ENCODE measurements at places on chromosomes 3 and 15.

- DNase-seq = no peak
Measured at GRCh38 chr3:122067588-122068240, 12.6 kb downstream of the CD86 start.

DNA sequence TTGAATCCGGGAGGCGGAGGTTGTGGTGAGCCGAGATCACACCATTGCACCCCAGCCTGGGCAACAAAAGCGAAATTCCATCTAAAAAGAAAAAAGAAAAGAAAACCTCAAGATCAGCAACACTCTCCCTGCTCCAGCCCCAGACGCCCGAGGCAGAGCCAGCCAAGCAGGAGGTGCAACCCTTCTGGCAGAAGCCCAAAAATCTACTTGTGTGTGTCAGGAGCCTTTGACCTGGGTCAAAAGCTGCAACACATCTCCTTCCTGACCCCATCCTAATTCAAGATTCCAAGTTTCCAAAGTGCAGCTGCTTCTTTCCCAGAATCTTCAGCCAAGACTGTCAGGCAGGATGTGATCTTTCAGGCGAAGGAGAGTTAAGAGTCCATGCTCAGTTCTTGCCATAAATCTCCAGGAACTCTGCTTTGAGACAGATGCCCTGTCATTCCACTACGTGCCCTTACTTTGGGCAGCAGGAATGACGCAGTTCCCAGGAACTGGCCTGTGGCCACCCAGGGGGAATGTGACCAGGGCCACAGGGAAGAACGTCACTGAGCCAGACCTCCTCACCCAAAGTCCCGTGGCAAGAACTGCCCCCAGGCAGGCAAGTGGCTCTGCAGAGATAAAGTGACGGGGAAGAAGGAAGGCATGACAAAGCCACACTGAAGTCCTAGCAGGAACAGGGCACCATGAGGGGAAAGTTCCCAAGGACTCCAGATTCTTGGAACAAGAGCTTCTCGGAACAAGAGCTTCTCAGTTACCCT is 39.4 kb downstream of the SH3BP5 start:
- DNase-seq = no peak

DNA sequence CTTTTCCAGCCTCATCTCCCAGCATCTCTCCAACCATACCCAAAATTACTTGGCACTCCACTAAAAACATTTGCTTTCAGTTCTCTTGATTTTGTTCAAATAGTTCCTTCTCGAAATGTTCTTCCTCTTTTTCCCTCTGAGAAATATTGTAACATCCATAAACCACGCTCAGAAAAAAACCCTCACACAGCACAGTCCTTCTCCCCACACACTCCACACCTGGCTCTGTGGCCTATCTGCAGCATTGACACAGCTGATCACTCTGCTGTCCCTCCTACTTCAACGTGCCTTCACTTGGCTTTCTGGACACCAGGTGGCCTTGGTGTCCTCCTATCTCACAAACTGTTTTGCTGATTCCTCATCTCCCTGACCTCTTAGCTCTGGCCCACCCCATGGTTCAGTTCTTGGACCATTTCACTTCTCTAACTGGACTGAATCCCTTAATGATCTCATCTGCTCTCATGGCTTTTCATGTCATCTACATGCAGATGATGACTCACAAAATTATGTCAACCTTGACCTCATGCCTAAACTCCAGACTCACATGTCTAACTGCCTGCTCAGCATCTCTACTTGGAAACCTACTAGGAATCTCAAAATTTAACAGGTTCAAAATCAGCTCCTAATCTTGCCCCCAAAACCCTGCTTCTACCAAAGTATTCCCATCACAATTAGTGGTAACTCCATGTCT is 93.3 kb downstream of the TRIM42 start:
- no peak for DNase-seq

- DNase-seq = no peak
Measured at GRCh38 chr3:9553021-9553947, at the start of gene LHFPL4. TSS of gene LHFPL4 (minus strand) at chr3:9553822. CDS start at chr3:9552679, 1,143 bp downstream.

DNA sequence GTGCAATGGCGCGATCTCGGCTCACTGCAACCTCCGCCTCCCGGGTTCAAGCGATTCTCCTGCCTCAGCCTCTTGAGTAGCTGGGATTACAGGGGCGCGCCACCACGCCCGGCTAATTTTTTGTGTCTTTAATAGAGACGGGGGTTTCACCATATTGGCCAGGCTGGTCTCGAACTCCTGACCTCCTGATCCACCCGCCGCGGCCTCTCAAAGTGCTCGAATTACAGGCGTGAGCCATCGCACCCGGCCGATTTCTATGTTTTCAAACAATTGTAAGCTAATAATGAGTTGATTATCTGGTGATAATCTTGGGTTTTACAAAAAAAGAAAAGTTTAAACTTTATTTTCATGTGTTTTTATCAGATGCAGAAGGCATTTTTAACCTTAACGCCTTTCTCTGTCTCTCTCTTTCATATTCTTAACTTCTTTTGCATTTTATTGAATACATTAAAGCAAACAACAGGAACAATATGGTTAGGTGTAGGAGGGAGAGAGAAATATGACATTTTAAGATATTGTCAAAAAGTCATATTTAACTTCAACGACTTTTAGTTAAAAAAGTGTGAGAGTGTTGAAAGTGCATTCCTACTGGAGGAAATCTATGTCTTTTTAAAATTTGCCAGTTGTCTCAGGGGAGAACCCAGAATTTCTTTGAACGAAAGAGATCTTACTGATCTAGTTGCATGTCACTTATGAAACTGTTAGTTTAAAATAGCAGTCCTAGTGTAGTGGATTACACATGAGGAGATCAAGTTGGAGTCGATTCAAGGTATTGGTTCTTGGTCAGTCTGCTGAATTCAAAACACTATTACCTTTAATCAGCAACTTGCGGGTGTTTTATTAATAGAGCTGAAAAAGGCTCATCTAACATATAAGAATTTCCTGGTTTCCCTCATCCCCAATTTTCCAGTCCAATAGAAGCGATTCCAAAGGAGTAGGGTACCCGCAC is 3.4 kb upstream of the MEIS2 start:
- no peak for DNase-seq

DNA sequence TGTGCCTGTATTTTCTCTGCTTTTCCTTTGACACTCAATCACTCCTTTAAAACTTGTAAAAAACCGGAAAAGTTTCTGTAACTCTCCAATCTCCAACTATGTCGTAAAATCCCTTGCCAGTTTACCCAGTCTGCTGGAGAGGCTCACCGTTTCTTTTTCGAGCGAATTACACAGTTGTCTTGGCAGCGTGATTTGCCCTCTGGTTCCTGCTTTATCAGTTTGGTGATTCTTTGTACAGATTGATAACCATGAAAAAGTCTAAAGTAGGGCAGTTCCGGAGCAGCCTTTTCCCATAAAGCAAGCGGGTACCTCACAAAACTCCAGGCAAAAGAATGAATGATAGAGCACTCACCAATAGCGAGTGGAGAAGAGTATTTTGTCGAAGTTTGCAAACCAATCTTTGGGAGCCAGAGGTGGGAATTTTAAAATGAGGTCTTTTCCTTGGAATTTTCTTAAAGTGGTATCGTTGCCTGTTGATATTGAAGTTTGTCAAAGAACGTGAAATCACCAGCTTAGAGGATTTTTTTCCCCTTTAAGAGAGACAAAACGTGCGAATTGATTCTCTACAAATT is at the start of gene TTC23:
Gene TTC23, minus strand, starts transcription at position 312 of the 572 bp plus-strand sequence. CDS start 20,869 bp downstream, outside the sequence.
- DNase-seq = no peak

DNA sequence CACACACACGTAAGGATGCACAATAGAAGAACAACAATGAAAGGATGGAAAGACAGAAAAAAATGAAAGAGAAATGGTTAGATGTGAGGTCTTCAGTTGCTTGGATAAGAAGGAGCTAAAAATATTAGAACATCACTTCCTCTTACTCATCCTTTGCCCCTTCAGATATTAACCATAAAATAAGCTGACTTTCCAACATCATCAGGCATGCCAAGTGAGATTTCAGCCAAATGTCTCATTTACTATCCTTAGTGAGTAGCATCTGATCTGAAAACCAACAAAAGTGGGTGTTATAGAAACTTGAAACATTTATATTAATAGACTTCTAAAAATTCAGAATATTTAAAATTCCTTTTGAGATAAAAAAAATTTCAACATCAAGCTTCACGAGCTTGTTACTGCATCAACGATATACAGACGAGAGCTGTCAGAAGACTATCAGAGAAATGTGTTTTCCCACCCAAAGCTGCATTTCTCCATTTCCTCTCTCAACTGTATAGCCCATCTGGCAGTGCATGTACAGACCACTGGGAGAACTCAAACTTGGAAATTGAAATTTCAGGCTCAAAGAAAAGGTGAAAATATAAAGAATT is 25.4 kb upstream of the LSAMP start:
- no peak for DNase-seq

DNA sequence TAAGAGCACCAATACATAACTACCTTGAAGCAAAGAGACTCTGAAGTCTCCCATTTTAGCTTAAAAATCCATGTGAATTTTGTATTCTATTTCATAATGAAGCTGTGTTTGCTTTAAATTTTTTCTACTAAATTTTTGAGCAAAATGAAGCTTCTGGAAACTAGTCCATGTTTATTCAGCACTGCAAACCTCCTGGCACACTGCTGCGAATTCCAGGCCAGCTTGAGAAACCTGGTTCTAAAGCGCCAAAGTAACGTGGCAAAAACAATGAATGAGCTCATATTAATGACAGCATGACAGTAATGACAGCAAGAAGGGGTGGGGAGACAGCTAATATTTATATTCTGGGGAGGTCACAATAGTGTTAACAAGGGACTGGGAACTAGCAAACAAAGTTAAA is 25.7 kb downstream of the CEP152 start:
- DNase-seq = no peak

GRCh38 chr3:124784686-124785382 is 54.6 kb downstream of the UMPS start:
- DNase-seq = no peak

DNA sequence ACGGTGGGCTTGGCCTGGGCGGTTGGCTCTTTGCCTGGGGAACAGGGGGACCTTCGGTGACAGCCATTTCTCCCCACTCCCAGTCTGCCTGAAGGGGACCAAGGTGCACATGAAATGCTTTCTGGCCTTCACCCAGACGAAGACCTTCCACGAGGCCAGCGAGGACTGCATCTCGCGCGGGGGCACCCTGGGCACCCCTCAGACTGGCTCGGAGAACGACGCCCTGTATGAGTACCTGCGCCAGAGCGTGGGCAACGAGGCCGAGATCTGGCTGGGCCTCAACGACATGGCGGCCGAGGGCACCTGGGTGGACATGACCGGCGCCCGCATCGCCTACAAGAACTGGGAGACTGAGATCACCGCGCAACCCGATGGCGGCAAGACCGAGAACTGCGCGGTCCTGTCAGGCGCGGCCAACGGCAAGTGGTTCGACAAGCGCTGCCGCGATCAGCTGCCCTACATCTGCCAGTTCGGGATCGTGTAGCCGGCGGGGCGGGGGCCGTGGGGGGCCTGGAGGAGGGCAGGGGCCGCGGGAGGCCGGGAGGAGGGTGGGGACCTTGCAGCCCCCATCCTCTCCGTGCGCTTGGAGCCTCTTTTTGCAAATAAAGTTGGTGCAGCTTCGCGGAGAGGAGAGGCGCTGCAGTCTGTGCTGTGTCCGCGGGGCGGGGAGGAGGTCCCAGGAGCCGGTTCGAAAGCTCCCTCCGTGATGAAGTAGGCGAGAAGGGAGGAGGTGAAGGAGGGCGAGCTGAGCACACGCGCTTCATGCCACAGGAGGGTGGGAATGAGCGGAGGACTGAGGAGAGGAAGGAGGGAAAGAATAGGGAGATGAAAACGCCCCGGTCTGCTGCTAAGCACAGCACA is 9.6 kb downstream of the CLEC3B start:
- peak; percentile 8 for DNase-seq

DNA sequence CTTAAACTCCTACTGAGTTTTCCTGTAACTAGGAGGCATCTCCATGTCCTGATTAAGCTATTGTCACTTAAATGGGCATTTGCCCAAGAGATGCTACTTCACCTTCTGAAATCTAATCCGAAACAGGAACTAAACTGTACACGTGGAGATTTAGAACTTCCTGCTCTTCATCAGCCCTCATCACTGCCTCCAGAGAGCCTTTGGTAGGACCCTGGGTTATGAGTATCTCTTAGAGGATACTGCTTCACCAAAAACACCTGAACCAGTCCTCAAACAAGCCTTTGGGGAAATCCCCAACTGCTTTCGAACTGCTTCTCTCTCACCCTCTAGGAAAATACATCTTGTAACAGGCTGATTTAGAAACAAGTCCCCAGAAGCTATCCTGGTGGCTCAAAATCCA is 320.3 kb downstream of the GAP43 start:
- DNase-seq = no peak

GRCh38 chr15:31609258-31609681 is 282.6 kb downstream of the KLF13 start:
- no peak for DNase-seq

- DNase-seq = no peak
Measured at GRCh38 chr15:29731865-29732264, 90.4 kb downstream of the TJP1 start.

GRCh38 chr3:10882851-10883250 is 66.8 kb downstream of the SLC6A11 start:
- no peak for DNase-seq

- DNase-seq = no peak
Measured at GRCh38 chr3:178036451-178037144, 499.6 kb upstream of the KCNMB2 start.

DNA sequence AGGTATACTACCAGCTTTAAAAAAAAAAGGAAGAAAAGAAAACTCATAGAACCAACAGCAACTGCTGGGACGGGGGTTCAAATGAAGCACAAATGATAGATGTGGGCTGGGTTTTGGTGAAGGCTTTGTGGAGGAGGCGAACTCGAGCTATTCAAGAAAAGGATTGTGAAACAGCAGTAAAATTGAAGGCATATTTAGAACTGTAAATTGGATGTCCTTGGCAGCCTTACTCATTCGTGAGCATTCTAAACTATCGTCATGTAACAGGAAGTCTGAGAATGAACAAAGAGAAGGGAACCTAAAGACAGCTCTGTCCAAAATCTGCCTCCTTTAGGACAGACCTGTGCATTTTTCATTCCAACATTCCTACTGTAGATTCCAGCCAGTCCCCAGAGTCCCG is 97.8 kb downstream of the LARS2 start:
- no peak for DNase-seq

DNA sequence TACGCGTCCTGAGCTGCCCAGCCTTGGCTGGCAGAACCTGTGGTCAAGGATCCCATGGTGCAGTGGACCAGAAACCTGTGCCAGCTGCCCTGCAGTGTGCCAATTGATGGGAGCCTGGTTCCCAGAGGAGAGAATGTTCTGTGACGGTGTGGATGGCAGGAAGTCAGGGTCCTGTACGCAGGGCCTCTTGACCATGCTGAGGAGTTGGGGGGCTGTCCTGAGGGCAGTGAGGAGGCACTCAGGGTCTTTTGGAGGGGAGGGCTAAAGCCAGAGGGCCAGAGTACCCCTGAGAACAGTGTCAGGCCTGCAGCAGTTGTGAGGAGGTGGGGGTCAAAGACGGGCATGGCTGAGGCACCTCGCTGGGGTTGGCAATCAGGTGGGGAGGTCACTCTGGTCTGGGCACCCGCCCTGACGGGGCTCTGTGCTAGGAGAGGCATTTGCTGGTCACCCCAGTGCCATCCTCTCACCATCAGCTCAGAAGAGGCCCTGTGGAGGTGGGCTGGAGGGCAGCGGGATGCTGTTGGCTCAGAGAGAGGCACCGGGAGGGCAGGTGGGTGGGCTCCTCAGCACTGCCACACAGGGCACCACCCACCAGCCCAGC is 61.0 kb downstream of the SCN5A start:
- DNase-seq = no peak

GRCh38 chr3:96677156-96677555 is 137.2 kb upstream of the EPHA6 start:
- no peak for DNase-seq

Measured in stimulated activated CD4-positive, alpha-beta T cell treated with anti-CD3 and anti-CD28 coated beads, Interleukin-1b, Interleukin-23, amount 100 ng/mL, for 24 hours (primary cell).